ENCODE measurements at places on chromosomes 3 and 15. TPM values are rescaled to one million over a fixed set of nuclear protein-coding genes. Genes with fewer than 3 reads are reported as not detected.

HCLS1 gene
- 3.7 TPM for total RNA-seq

POLQ gene
- total RNA-seq, result 22.2 TPM

NDUFAF3 gene
- total RNA-seq, result 211 TPM

DNA sequence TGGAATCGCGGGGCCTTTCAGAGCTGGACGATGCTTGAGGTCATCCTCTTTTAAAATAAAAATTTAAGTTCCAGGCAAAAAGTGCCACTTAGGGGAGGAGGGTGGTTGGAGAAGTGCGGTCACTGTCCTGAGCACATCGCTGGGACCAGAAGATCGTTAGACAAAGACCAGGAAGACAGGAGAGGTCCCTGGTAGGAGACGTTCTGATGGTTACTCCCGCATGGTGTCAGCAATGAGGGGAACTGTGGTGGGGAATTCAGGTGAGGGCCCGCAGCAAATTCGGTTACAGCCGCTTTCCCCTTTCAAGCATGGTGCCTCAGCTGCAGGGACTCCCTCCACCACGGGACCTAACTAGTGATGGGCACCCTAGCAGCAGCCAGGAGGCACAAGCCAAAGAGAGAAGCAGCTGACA lies 1.0 kb upstream of the ISY1 start:
- peak overlapping the region; percentile 97 for H3K27ac ChIP-seq
- H3K27me3 ChIP-seq, result no peaks in the 10 kb centered on the region
- H3K4me1 ChIP-seq, result peaks cover 16% of the 10 kb centered on the region
- peak; percentile 8 for DNase-seq

DNA sequence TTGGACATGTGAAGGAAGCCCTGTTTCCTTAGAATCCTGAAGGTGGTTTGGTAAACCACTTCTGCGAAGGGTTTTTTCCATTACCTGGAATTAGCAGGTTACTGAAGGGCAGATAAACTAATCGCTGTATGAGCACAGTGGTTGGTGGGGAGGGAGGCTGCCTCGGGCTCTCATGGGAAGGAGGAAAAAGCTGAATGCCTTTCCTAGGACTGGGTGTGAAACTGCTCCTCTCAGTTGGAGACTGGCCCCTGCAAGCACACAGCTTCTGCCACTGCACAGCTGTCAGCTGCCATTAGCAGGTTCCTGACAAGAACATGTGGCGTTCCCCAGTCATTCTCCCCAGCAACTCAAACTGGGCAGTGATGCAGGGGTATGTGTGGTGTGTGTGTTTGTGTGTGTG lies 376.3 kb downstream of the GAP43 start:
- no peak overlapping the region for H3K4me3 ChIP-seq
- H3K36me3 ChIP-seq, result no peaks in the 10 kb centered on the region
- DNase-seq, result no peak
- H3K4me1 ChIP-seq, result peaks cover 32% of the 10 kb centered on the region
- H3K27me3 ChIP-seq, result no peaks in the 10 kb centered on the region
- H3K27ac ChIP-seq, result peak overlapping the region; percentile 89

GRCh38 chr3:107426223-107426622 lies 49.0 kb downstream of the CCDC54 start:
- no peak for DNase-seq
- no peak overlapping the region for H3K4me3 ChIP-seq
- no peaks in the 10 kb centered on the region for H3K36me3 ChIP-seq

GRCh38 chr3:168859143-168859542 lies 763.4 kb upstream of the GOLIM4 start:
- no peak overlapping the region for H3K4me3 ChIP-seq
- H3K27ac ChIP-seq, result no peak overlapping the region
- H3K36me3 ChIP-seq, result no peaks in the 10 kb centered on the region
- no peak for DNase-seq
- H3K4me1 ChIP-seq, result no peaks in the 10 kb centered on the region

DNA sequence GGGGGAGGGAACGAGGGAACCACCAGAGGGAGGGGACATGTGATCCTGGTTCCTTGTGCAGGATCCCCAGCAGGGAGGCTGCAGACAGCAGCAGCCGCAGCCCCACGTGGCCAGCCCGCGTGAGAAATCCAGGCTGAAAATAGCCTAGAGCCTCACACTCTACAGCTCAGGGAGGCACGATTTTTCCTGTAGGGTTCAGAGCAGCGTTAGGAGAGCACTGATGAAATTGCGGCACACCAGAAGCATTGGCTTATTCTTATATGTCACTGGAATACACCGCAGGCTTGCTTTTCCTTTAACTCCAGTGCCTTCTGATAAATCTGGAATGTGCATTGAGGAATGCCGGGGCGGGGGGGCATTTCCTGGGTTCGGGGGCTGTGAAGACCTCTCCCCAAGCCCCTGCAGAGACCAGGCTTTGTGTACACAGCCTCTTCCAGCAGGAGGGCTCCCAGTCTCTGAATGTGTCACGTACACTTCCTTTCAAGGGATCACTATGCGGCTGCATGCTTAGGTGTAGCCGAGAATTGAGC lies 193.0 kb downstream of the ATP10A start:
- no peaks in the 10 kb centered on the region for H3K36me3 ChIP-seq
- no peak overlapping the region for H3K27ac ChIP-seq
- no peak overlapping the region for H3K4me3 ChIP-seq
- H3K27me3 ChIP-seq, result peaks cover 33% of the 10 kb centered on the region

DNA sequence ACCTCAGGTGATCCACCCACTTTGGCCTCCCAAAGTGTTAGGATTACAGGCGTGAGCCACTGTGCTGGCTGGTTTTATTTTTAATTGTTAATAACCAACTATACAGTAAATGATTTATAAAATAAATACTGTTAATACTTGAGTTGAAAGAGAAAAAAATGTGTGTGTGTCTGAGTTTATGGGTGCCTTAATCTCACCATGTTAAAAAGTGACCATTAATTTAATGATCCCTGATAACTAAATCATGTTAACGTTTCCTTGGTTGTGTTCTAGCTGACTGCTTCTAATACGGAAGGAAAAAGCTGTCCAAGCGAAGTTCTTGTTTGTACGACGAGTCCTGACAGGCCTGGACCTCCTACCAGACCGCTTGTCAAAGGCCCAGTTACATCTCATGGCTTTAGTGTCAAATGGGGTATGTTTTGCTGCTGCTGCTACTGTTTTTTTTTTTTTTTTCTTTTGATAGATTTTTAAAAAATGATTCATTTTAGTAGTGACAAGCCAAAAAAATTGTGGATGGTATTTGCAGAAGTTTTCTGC lies 113.5 kb downstream of the GHSR start:
- no peak overlapping the region for H3K4me3 ChIP-seq
- peaks cover 27% of the 10 kb centered on the region for H3K36me3 ChIP-seq
- DNase-seq, result no peak
- no peaks in the 10 kb centered on the region for H3K27me3 ChIP-seq
- H3K4me1 ChIP-seq, result no peaks in the 10 kb centered on the region

DNA sequence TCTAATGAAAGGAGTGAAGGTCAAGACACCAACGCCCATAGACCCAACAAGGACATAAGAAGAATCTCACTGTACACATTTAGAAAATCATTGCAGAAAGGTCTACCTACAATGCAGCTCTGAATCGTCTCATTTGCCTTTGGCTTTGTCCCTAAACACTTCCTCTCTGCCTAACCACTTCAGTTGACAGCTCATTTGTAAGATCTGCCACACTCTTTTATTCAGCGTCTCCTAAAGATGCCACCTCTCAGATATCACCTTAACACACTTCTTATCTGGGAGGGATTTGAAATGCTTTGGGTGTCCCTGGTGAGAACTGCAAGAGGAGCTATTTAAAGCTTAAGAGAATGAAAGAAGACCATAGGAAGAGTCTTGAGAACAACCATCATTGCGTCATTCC lies 38.7 kb downstream of the RAB27A start:
- H3K4me1 ChIP-seq, result peaks cover 15% of the 10 kb centered on the region
- no peaks in the 10 kb centered on the region for H3K27me3 ChIP-seq
- H3K27ac ChIP-seq, result no peak overlapping the region
- H3K36me3 ChIP-seq, result no peaks in the 10 kb centered on the region
